T-cell (primary cell): ENCODE measurements at places on chromosomes 13 and 19.

GRCh38 chr13:91948736-91949135 is 550.3 kb downstream of the GPC5 start:
- no peak for DNase-seq
- H3K36me3 ChIP-seq, result no peaks in the 10 kb centered on the region
- H3K27ac ChIP-seq, result no peak overlapping the region
- no peaks in the 10 kb centered on the region for H3K4me1 ChIP-seq
- H3K27me3 ChIP-seq, result no peaks in the 10 kb centered on the region
- H3K4me3 ChIP-seq, result no peak overlapping the region

DNA sequence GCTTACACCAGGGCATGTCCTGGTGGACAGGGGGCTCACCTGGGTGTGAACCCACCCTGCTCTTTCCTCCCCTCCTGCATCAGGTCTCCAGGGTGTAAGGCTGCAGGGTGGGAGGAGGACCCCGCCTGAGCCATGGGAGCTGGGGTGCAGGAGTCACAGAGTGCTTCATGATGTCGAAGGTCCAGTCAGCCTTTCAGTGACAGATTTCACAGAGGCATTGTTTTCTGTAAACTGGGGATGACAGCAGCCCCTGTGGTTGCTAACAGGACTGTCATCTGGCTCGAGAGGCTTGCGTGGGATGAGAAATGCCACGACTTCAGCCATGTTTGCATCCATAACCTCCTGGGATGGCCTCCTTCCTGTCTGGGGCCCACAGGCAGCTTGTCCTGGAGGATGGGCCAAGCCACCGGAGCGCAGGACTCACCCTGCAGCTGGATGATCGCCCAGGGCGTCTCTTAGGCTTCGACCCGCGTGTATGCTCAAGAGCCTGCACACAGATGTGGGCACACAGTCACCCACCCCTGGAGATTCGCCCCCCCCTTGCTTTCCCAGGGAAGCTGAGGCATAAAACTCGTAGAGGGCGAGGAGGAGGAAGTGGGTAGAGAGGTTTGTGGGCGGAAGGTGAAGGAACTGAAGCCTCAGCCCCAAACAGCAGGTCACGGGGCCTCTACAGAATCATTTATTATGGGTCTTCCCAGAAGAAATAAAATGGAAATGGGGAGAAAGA is 4.9 kb downstream of the NANOS3 start:
- peaks cover 33% of the 10 kb centered on the region for H3K4me1 ChIP-seq
- H3K27me3 ChIP-seq, result peaks cover 9% of the 10 kb centered on the region
- H3K4me3 ChIP-seq, result peak overlapping the region; percentile 14
- peak overlapping the region; percentile 56 for H3K27ac ChIP-seq

GRCh38 chr13:51419001-51419636 is 33.7 kb downstream of the INTS6 start:
- no peak overlapping the region for H3K27ac ChIP-seq
- no peaks in the 10 kb centered on the region for H3K27me3 ChIP-seq
- no peak for DNase-seq
- H3K4me3 ChIP-seq, result no peak overlapping the region

- no peaks in the 10 kb centered on the region for H3K4me1 ChIP-seq
These were observed 862.8 kb upstream of the SLITRK1 start for GRCh38 chr13:84745051-84745551.

DNA sequence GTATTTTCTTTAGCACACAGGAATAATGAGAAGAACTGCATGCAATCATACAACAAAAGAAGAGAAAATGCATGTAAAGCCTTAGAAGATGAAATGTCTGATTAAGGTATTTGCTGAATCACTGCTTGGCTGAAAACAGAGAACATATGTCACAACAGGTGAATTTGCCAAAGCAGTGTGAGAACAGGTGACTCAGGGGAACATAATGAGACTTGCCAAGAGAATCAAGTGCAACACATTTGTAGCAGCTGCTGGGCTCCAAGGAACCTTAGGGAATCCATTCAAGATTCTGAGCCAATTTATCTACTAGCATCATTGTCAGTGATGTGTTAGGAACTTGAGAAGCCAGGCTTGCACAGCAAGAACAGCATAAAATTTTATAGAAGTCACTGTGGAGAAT is 273.1 kb downstream of the PCDH20 start:
- H3K4me1 ChIP-seq, result no peaks in the 10 kb centered on the region
- no peak for DNase-seq
- H3K27ac ChIP-seq, result no peak overlapping the region
- no peaks in the 10 kb centered on the region for H3K36me3 ChIP-seq

- no peak overlapping the region for H3K27ac ChIP-seq
- H3K36me3 ChIP-seq, result no peaks in the 10 kb centered on the region
- DNase-seq, result no peak
- peaks cover 18% of the 10 kb centered on the region for H3K27me3 ChIP-seq
These were observed 43.3 kb downstream of the DZIP1 start for GRCh38 chr13:95601216-95601615.

GRCh38 chr19:34041925-34042521 is 130.3 kb upstream of the LSM14A start:
- DNase-seq, result peak; percentile 59
- no peak overlapping the region for H3K4me3 ChIP-seq
- H3K27ac ChIP-seq, result no peak overlapping the region
- H3K4me1 ChIP-seq, result no peaks in the 10 kb centered on the region
- H3K36me3 ChIP-seq, result no peaks in the 10 kb centered on the region
- no peaks in the 10 kb centered on the region for H3K27me3 ChIP-seq

GRCh38 chr13:75769141-75769905 is 133.2 kb downstream of the LMO7 start:
- H3K36me3 ChIP-seq, result no peaks in the 10 kb centered on the region
- peaks cover 3% of the 10 kb centered on the region for H3K4me1 ChIP-seq
- no peak overlapping the region for H3K27ac ChIP-seq
- no peak overlapping the region for H3K4me3 ChIP-seq
- no peak for DNase-seq

GRCh38 chr13:20754009-20754408 is 19.8 kb downstream of the EEF1AKMT1 start:
- peaks cover 14% of the 10 kb centered on the region for H3K36me3 ChIP-seq
- no peaks in the 10 kb centered on the region for H3K27me3 ChIP-seq
- no peaks in the 10 kb centered on the region for H3K4me1 ChIP-seq
- no peak overlapping the region for H3K27ac ChIP-seq
- H3K4me3 ChIP-seq, result no peak overlapping the region
- DNase-seq, result no peak

- no peak overlapping the region for H3K27ac ChIP-seq
- no peak overlapping the region for H3K4me3 ChIP-seq
- DNase-seq, result no peak
- H3K27me3 ChIP-seq, result no peaks in the 10 kb centered on the region
- no peaks in the 10 kb centered on the region for H3K4me1 ChIP-seq
These were observed 328.6 kb downstream of the SLITRK5 start for GRCh38 chr13:87999788-88000187.

- no peaks in the 10 kb centered on the region for H3K27me3 ChIP-seq
- no peak overlapping the region for H3K27ac ChIP-seq
- H3K36me3 ChIP-seq, result no peaks in the 10 kb centered on the region
- no peak for DNase-seq
- no peaks in the 10 kb centered on the region for H3K4me1 ChIP-seq
These were observed 36.8 kb downstream of the UFM1 start for GRCh38 chr13:38386421-38386820.

- peaks cover 48% of the 10 kb centered on the region for H3K4me1 ChIP-seq
- H3K36me3 ChIP-seq, result no peaks in the 10 kb centered on the region
- H3K27ac ChIP-seq, result peak overlapping the region; percentile 59
These were observed 21.8 kb downstream of the HCN2 start for GRCh38 chr19:611481-611868.

DNA sequence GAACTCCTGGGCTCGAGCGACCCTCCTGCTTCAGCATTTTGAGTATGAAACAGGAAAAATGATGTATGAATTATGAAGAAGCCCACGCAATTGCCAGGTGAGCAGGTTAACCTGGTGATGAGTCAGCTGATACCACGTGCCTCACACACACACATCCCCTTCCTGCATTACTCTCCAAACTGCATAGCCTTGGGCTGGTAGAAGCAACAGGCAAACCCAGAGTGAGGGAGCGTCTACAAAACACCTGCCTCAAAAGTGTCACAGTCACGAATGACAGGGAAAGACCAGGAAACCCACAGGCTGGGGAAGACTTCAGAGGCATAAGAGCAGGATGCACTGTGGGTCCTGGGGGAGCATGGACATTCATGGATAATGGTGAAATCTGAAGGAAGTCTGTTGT is 192.8 kb upstream of the IRS2 start:
- H3K4me3 ChIP-seq, result no peak overlapping the region
- H3K36me3 ChIP-seq, result no peaks in the 10 kb centered on the region
- no peak overlapping the region for H3K27ac ChIP-seq
- no peak for DNase-seq

DNA sequence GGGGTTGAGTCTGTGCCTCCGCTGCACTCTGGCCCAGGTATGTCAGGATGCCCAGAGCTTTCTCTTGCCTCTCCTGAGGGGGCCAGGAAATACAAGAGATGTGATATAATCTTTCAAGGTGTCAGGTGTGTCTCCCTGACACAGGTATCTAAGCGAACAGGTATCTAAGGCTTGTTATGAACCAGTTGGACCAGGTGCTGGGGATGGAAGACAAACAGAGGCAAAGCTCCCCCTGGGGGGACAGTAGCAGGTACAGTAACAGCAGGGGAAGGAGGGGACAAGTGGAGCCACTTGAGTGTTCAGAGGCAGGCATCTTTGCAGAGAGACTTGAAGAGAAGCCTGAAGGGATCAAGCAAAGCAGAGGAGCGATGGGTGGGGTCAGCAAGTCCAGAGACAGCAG is 2.6 kb downstream of the LENG1 start:
- no peak overlapping the region for H3K27ac ChIP-seq
- no peak overlapping the region for H3K4me3 ChIP-seq
- DNase-seq, result no peak
- H3K36me3 ChIP-seq, result peaks cover 16% of the 10 kb centered on the region
- H3K4me1 ChIP-seq, result peaks cover 46% of the 10 kb centered on the region

GRCh38 chr13:44322928-44323327 is 50.7 kb upstream of the SERP2 start:
- DNase-seq, result no peak
- H3K4me1 ChIP-seq, result no peaks in the 10 kb centered on the region
- no peak overlapping the region for H3K4me3 ChIP-seq
- no peaks in the 10 kb centered on the region for H3K36me3 ChIP-seq

DNA sequence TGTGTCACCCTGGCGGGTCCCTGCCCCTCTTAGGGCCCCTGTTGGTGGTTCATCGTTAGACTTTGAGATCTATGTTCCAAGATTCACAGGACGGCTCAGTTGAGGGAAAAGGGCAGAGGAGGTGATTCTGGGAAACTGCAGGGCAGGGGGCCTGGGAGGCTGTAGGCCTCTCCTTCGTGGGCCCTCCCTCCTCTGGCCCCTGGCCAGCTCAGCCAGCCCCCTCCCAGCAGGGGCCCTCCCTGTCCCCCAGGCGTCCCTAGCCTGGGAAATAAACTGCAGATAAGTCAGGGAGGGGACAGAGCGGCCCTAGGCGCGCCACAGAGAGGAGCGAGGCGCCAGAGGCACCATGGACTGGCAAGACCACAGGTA is 6.5 kb downstream of the HIF3A start:
- DNase-seq, result no peak
- H3K4me3 ChIP-seq, result no peak overlapping the region
- H3K27ac ChIP-seq, result no peak overlapping the region
- H3K36me3 ChIP-seq, result no peaks in the 10 kb centered on the region
